Ascending aorta (tissue), 2 donors: ENCODE measurements at places on chromosomes 2 and 18. TPM values are rescaled to one million over a fixed set of nuclear protein-coding genes. Genes with fewer than 3 reads are reported as not detected.
A peak's percentile ranks its signal among the peaks of the same experiment; 100 is the strongest.

Gene LONRF2
- total RNA-seq = 7.6 TPM

Gene UGT1A7
- total RNA-seq = not detected

Gene MOGAT1
- not detected for total RNA-seq

Gene GREB1L
- total RNA-seq = 2.2 TPM

Gene IL1R1
- total RNA-seq = 132 TPM

- DNase-seq = no peak
Measured at GRCh38 chr2:165328272-165328671, 89.1 kb downstream of the SCN2A start.

DNA sequence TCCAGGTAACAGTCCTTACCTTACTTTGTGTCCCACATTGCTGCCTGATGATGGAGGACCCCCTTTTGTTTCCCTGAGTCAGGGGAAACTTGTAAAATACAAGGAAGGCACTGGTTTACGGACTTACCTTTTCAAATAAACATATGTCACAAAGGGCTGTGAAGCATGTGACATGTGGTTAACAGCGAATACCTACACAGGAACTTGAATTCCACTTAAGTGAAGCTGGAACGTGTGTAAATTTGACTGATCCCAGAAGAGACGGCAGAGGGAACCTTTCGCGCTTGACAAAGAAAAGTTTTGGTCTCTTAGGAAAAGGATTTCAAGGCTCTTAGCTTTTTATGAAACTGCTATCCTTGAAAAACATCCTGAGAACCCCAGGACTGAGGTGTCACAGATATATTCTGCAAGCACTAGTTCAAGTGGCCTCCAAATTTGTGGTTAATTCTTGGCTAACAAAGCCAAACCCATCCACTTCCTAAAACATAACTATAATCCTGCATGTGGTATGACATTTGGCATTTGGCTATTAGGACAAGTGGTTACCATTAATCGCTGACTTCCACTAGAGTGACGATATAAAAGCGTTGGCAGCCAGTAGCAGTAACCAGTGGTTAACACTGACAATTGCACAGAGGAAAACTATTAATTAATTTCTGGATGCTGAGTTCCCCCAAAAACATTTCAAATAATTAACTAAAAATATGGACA is 55.6 kb downstream of the ITGB6 start:
- DNase-seq = no peak

DNA sequence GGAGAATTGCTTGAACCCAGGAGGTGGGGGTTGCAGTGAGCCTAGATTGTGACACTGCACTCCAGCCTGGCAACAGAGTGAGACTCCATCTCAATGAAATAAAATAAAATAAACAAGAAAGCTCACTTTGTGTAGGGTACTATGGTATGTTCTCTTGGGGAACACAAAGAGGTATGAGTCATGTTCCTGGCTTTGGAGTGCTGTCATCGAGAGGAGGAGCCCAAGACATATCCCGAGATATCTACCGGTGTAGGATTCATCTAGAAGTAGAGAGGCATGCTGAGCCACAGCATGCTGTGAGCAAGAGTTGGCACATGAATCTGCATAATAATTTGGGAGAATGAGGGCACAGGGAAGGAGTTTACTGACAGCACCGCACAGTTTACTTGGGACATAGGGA is 244.9 kb upstream of the EPHA4 start:
- DNase-seq = no peak

DNA sequence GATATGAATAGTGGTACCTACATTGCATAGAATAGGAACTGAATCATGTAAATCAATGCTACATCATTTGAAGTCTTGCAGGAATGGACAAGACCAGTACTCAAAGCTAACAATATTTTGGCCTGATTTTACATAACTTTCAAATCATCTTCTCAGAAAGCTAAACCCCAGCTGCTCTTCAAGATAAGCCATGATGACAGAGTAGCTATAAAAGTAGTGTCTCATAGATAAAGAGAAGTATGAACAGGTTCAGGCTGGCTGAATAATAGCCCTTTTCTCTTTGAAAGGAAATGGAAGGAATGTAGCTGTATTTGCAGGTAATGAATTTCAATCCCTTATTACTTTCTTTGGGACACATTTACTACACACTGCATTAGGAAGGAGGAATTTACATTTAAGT is 28.2 kb downstream of the TSPYL6 start:
- DNase-seq = no peak

DNA sequence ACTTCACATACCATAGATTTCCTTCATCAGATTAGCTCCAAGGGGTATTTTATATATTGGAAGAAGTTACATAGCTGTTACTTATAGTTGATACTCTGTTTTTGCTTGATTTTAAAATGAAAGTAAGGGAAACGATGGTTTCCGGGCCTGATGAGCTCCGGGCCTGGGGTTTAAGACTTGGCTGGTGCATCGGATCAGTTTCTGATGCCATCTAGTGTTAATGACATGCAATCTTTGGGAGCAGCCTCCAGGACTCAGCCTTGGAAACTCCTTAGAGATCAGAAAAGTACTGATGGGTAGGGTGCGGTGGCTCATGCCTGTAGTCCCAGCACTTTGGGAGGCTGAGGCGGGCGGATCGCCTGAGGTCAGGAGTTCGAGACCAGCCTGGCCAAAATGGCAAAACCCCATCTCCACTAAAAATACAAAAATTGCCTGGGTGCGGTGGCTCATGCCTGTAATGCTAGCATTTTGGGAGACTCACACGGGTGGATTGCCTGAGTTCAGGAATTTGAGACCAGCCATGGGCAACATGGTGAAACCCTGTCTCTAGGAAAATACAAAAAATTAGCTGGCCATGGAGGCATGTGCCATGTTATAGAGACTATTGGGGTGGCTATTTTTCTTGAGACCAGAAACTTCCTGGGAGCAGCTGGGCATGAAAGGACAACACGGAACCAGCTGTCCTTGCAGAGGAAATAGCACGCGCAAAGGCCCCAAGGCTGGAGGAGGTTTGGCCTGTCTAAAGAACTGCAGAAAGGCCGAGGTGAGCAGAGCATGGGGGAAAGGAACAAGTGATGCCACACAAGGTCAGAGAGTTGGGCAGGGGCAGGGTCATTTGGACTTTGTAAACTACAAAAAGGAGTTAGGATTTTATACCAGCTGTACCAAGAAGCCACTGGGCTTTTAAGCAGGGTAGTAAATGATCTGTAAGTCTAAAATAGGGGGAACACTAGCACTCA is 46.9 kb upstream of the CNOT11 start:
- peak; percentile 69 for DNase-seq

DNA sequence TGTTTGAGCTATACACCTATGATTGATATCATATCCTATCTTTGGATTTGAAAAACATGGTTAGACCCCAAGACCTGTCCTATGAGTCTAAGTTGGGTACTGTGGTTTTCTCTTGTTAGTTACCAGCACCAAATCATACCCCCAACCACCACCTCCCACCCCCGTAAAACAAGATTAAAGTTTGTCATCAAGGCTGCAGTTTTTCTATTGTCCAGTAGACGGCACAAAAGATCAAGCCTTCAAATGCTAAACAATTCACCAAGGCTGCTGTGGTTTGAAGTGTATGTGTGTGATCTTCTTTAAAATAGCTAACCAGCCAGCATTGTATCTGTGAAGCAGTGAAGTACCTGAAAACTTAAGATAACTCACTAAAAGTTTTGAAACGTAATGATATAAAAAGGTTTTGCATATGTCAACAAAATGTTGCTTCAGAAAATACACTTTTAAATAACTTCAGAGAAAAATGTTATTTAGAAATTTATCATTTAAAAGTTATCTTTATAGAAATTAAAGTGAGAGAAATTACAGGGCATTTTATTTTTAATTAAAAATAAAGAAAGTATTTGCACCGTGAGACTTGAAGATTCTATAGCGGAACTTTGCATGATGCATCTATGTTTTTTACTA is 5.8 kb upstream of the MEIS1 start:
- DNase-seq = no peak

- no peak for DNase-seq
Measured at GRCh38 chr2:144470334-144470733, 49.6 kb downstream of the ZEB2 start.

DNA sequence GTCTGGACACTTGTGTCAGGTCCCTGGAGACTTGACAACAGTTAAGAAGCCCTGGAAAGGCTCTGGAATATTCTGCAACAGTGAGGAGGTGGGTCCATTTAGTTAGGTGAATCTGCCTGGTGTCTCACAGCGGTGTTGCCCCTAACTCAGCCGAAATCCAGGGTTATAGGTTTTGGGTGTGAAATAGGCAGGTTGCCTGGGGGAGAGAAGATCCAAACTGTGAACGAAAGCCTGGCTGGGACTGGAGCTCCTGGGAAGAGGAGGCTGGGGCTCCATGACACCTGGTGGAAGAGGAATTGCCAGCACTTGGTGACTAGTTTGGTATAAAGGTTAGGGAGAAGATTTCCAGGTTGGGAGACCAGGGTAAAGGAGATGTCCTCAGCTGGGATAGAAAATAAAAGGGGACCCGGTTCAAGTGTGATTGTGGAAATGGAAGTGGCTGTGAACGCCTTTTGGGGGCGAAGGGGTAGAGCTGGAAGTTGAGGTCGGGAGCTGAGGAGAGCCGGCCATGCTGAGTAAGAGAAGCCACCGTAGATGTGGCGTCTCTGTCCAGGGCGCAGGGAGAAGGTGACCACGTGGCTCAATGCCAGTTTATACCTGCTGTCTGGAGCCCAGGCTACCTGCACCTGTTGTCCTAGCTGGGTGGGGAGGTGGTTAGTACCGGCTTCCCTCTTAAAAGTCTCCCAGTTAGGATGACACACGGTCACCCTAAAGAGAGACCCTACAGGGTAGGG is 3.0 kb upstream of the GAREM2 start:
- peak; percentile 27 for DNase-seq

DNA sequence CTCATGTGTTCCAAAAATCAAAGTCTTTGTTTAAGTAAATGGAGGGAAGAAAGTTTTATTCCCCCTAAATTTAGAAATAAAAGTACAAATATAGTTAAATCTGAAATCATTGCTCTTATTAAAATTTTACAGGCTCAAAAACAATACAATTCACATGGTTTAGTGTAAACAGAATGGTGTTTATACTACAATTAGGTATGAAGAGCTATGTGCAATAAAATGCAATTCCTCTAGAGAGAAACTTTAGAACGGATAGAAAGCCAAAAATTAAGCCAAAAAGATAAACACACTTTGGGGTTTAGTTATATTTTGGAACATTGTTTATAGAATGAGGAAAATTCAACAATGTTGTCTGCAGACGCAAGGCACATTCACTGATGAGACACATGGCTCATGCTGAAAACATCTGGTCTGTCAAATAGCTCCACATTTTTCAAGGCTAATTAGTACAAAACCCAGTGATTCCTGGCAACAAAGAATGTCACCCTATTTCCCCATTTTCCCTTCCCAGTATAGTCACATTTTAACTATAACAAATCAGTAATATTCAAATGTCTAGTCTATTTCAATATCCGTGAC is 103.3 kb downstream of the EXOC6B start:
- DNase-seq = no peak

DNA sequence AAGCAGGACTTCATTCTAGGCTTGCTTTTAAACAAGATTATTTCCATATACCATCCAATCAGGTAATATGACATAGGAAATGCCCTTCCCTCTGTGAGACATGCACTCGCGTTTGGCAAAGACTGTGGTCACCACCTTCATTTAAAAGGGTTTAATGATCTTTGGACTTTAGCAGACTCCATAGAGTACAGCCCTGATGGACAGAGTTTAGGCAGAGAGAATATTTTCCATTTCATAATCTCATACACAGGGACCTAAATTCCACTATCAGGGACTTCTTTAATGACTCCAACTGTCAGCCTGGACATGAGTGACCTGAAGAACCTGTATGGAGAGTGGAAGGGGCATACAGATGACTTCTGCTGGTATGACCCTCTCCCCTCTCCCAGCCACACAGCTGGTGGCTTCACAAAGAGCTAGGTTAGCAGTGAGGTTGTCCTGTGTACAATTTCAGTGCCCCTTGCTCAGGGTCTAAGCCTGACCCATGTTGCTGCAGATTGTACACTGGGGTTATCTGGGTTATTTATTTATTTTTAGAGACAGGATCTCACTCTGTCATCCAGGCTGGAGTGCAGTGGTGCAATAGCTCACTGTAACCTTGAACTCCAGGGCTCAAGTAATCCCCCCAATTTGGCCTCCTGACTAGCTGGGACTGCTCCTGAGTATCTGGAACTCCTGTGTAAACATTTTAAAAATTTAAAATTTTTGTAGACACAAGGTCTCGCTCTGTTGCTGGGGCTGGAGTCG is 59.2 kb downstream of the PTPRM start:
- DNase-seq = no peak

DNA sequence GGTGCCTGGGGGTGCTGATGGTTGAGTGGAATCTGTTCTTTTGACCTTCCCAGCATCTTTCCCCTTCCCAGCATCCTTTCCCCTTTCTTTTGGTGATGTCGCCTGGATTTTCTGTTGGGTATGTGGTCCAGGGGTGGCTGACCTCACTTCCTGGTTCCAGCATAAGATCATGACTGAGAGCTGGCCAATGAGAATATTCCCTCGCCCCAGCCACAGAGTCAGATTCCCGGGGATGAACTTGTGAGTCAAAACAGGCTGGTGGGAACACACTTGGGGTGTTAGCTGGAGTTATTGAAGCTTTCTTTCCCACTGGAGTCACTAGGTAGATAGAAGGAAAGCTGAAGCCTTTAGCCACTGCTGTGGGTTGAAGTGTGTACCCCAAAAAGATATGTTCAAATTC is 28.0 kb upstream of the FOSL2 start:
- DNase-seq = no peak

GRCh38 chr2:47867205-47867604 is 39.1 kb downstream of the FBXO11 start:
- no peak for DNase-seq

DNA sequence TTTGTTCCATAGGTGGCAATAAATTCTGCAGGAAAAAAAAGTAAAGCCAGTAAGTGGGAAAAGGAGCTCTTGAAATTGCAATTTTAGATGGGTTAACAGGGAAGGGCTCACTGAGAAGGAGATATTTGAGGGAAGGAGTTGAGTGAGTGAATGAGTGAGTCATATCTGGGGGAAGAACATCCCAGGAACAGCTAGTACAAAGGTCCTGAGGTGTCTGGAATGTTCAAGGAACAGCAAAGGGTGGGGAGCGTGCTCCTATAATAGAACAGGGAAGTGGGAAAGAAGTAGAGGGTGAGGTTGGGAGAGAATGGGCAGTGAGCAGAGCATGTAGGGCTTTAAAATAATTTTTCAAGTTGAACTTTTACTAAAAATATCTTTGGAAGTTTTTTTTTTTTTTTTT is 68.0 kb upstream of the PSME4 start:
- no peak for DNase-seq

- no peak for DNase-seq
Measured at GRCh38 chr2:85926931-85927661, 38.3 kb upstream of the ST3GAL5 start.

DNA sequence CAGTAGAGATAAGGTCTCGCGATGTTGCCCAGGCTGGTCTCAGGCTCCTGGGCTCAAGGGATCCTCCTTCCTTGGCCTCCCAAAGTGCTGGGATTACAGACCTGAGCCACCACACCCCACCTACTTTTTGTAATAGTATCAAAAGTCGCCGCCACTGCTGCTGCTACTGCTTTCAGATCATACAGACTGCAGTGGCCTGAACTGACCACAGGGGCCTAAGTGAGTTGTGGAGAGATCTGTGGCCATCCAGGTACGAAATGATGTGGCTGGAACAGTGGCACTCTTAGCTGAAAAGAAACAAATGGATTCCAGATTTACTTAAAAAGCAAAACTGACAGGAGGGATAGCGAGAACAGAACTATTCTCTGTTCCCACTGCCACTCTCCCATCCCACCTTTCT is 32.9 kb upstream of the POMC start:
- DNase-seq = no peak
